ENCODE measurements at places on chromosomes 1 and 21.
A peak's percentile ranks its signal among the peaks of the same experiment; 100 is the strongest.

DNA sequence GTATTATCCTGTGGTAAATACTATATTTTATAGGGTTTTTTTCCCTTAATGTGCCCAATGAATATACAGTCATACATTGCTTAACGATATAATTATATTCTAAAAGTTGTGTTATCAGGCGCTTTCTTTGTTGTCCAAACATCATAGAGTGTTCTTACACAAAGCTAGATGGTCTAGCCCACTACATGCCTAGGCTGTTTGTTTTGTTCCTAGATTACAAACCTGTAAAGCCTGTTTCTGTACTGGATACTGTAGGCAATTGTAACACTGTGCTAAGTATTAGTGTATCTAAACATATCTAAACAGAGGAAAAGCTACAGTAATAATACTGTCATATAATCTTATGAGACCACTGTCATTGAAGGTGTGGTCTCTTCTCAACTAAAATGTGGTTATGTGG lies 242.6 kb upstream of the C1orf105 start:
- H3K27ac ChIP-seq: no peak overlapping the region
- H3K36me3 ChIP-seq: no peaks in the 10 kb centered on the region
- peaks cover 10% of the 10 kb centered on the region for H3K4me1 ChIP-seq
- DNase-seq: no peak
- no peaks in the 10 kb centered on the region for H3K27me3 ChIP-seq

DNA sequence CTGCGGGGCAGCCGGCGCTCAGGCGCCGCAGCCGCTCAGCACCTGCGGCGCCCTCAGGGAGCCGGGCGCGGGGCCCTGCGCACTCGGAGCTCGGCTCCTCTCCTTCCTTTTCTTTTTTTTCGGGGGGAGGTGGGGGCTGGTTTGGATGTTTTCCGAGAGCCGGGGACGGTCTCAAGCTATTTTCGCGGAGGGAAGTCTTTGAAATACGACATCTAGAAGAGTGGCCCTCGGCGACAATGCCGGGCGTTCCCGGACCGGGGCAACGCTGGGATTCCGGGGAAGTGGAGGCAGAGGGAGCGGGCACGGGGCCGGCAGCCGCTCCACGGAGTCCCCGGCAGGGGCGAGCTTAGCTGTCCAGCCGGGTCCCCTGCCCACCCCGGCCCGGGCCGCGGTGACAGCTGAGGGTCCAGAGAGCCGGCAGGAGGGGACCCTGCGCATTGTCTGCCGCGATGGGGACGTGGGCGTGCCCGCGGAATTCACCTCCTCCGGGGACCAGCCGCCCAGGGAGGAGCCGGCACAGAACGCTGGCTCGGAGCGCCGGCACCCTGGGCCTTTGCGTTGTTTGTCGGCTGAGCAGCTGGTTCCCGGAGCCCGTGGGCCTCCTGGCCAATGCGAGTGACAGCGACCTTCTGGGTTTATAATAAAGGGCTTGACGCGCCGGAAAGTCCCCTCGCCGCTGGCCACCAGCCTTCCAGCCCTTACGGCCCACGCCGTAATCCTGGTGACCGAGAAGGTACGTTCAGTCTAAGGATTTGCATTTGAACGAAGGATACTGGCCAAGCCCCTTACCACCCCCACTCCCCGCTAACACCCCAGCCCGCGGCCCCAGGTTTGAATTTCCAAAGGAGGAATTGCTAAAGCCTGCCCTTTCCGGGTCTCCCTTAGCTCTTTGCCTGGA lies 582 bp downstream of the SLC37A1 start:
- no peaks in the 10 kb centered on the region for H3K36me3 ChIP-seq
- no peak overlapping the region for H3K27ac ChIP-seq
- H3K4me3 ChIP-seq: peak overlapping the region; percentile 51
- no peaks in the 10 kb centered on the region for H3K27me3 ChIP-seq

- H3K4me1 ChIP-seq: no peaks in the 10 kb centered on the region
- H3K27me3 ChIP-seq: no peaks in the 10 kb centered on the region
- DNase-seq: no peak
Measured at GRCh38 chr1:34060187-34060730, 104.8 kb downstream of the CSMD2 start.

GRCh38 chr21:29873908-29874307 lies 65.9 kb downstream of the GRIK1 start:
- no peak overlapping the region for H3K27ac ChIP-seq
- no peaks in the 10 kb centered on the region for H3K27me3 ChIP-seq
- no peak for DNase-seq
- H3K36me3 ChIP-seq: no peaks in the 10 kb centered on the region
- no peak overlapping the region for H3K4me3 ChIP-seq

GRCh38 chr1:115337633-115338456 lies at the start of gene NGF:
Gene NGF, minus strand, starts transcription at chr1:115338249. Its CDS starts 51,454 bp downstream, at chr1:115286795.
- peak within 1 kb of the TSS; percentile 66 for H3K4me3 ChIP-seq
- DNase-seq: peak; percentile 53
- peaks cover 11% of the 10 kb centered on the region for H3K4me1 ChIP-seq
- H3K36me3 ChIP-seq: no peaks in the 10 kb centered on the region

GRCh38 chr21:32878661-32879060 lies 107.1 kb upstream of the PAXBP1 start:
- no peak overlapping the region for H3K27ac ChIP-seq
- H3K27me3 ChIP-seq: no peaks in the 10 kb centered on the region
- H3K36me3 ChIP-seq: no peaks in the 10 kb centered on the region
- no peak for DNase-seq
- no peaks in the 10 kb centered on the region for H3K4me1 ChIP-seq

GRCh38 chr1:19511116-19511515 lies 25.8 kb upstream of the CAPZB start:
- H3K36me3 ChIP-seq: no peaks in the 10 kb centered on the region
- H3K4me3 ChIP-seq: no peak overlapping the region
- H3K27ac ChIP-seq: no peak overlapping the region
- no peak for DNase-seq

- H3K4me1 ChIP-seq: no peaks in the 10 kb centered on the region
- no peak overlapping the region for H3K4me3 ChIP-seq
- peak; percentile 60 for DNase-seq
- H3K36me3 ChIP-seq: no peaks in the 10 kb centered on the region
Measured at GRCh38 chr1:185500001-185500626, 183.1 kb upstream of the IVNS1ABP start.

GRCh38 chr1:56213068-56213467 lies 366.3 kb downstream of the PLPP3 start:
- no peak overlapping the region for H3K4me3 ChIP-seq
- H3K4me1 ChIP-seq: no peaks in the 10 kb centered on the region
- no peak for DNase-seq
- H3K27me3 ChIP-seq: no peaks in the 10 kb centered on the region
